ENCODE measurements at places on chromosomes 6 and 20. TPM values are rescaled to one million over a fixed set of nuclear protein-coding genes. Genes with fewer than 3 reads are reported as not detected.

DNA sequence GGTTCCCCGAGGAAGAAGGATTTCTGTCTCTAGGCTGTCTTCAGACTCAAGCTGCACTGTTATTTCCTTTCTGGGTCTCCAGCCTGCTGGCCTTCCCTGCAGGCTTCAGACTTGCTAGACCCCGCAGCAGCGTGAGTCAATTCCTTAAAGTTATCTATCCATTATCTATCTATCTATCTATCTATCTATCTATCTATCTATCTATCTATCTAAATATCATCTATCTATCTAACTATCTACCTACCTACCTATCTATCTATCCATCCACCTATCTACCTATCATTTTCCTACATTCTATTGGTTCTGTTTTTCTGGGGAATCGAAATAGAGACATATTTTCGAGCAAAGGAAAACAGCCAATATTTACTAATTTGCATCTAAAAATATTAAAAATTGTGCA, 48.7 kb upstream of the BMP6 start:
- DNase-seq: no peak

The C20orf202 gene
- total RNA-seq: not detected

The KCNS1 gene
- total RNA-seq: 1.3 TPM

DNA sequence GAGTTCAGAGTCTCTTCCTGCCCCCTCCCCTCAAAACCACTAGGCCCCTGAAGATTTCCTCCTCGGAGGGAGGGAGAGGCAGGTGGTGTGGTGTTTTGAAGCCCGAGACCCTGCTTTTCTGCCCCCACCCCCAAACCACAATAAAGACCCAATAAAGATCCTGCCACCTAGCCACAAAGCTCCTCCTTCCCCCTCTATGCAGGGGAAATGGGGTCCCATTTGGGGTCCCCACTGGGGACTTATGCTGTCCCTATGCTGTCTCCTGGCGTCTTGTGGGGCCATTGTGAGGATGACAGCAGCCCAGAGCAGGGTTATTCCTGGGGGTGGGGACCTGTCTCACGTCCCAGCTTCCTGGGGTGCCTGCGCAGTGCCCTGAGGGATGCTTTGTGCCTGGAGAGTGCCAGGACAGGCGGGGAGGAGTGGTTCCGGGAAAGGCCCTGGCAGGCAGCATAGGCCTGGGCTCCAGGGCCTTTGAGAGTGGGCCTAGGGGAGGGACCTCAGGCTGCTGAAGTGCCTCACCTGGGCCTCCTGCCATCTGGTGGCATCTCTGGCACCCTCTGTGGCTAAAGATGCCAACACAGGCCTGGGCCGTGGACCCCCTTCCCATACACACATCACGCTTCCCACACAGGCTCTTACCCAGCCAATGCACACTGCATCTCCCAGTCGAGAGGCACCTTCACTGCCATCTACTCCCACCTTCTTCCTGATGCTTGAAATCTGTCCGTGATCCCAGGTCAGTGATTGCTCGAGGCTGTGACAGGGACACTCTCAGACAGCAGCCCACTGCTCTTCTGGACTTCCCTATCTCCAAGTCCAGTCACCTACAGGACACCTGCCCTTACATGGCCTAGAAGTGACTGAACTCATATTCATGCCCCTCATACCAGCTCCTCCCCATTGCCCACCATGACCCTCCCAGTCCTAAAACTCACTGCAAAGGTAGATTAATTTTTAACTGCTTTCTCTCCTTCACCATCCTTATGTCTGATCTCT, 7.9 kb upstream of the ARMC12 start:
- DNase-seq: no peak

DNA sequence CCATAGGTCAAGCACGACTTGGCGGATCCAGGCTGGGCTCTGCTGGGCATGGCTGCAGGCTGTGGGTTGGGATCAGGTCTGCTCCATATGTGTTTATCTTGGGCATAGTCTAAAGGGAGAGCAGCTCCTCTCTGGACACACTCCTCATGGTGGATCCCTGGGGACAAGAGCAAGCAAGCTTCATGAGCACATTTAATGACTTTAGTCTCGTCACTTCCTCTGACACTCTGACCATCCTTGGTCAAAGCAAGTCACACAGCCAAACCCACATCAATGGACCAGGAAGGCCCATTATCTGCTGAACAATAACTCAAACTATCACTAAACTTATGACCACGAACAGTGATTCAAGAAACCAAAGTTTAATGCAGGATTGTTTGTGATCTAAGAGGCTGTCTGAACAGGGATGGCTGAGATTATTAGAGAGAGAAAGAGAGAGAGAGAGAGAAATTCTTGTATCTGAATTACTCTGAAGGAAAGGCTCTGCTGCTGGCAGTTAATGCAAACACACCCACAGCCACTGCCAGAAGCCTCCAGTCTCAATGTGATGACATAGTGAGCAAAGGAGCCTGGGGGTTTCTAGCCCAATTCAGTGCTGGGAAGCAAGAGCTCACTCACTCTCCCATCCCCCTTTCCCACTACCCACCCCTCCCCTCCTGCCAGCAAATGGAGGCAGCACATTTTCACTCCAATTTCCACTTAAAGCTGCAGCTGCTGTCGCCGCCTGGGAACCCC, 490.2 kb upstream of the SULF2 start:
- peak; percentile 18 for DNase-seq

DNA sequence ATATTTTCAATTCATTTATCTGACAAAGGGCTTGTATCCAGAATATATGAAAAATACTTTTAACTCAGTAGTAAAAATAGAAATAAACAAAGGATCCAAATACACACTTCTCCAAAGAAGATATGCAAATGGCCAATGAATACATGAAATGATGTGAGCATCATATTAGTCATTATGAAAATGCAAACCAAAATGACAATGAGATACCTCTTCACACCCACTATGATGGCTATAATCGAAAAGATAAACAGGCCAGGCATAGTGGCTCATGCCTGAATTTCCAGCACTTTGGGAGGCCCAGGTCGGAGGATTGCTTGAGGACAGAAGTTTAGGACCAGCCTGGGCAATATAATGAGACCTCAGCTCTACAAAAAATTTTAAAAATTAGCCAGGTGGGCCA, 33.8 kb upstream of the SMAP1 start:
- no peak for DNase-seq

GRCh38 chr6:33492093-33492492, 37.7 kb downstream of the ZBTB9 start:
- no peak for DNase-seq

DNA sequence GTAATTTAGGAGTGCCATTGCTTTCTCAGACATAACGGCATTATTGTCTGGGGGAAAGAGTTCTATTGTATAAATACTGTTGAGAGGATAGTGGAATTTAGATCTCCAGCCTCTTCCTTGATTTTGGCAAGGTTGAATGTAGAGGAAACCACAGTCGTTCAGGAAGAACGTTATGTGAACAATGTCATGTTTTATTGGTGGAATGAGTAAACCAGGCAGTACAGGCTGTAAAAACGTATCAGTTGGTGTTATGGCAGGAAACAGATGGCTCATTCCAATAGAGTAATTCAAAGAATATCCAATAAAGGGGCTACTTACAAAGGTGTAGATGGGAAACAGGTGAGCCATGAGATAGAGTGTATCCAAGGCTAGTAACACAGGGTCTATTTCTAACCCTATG, 123.6 kb upstream of the SLC35B3 start:
- DNase-seq: no peak

The HEY2 gene
- 0.32 TPM for total RNA-seq

DNA sequence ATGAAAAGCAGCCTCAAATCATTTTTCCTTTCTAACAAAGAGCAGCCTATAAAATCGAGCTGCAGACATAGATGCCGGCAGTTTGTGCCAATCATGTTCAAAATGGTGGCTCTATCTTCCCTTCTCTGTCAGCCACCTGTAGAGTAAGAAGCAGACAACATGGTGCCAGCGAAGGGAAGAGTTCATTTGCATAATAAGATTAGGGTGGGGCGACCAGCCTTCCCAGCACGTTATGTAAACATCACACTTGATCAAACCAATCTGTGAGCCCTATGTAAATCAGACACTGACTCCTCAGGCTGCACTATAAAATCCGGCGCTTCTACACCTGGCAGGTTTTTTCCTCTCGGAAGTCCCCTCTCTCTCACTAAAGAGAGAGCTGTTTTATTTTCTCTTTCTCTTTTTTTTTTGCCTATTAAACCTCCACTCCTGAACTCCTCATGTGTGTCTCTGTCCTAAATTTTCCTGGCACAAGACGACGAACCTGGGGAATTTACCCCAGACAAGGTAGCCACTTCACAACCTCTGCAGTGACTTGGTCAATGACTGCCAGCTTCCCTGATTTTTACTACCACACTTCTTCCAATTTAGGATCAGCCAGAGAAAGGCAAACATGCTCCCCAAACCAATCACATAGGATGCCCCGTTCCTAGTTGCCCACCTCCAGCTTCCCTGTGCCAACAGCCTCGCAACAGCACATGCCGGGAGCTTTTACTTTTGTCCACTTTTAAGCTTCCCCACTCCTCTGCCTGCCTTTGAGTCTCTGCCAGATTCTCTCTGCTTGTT, 12.9 kb downstream of the TPMT start:
- DNase-seq: no peak

The TBXT gene
- total RNA-seq: not detected

The HSPA12B gene
- total RNA-seq: under 0.01 TPM

All from fibroblast of villous mesenchyme (primary cell).